ENCODE measurements at places on chromosomes 16 and 17.
A peak's percentile ranks its signal among the peaks of the same experiment; 100 is the strongest.

GRCh38 chr16:58836427-58836826 lies 102.3 kb upstream of the GOT2 start:
- no peak for DNase-seq

- no peak for DNase-seq
Measured at GRCh38 chr16:1278477-1278876, 22.6 kb downstream of the TPSD1 start.

DNA sequence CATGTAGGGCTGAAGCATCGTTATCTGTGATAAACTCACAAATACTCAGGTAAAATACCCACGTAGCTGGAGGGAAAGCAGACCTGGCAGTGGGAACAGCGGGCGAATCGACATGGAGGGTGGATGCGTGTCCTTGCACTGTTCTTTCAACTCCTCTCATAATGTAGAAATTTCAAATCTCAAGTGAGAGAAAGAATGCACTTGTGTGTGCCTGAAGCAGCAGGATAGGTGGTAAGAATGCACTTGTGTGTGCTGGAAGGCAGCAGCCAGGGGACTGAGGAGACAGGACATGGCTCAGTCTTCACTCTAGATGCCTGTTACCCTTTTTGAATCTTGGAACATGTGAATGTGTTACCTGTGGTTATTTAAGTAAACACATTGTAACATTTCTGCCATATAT lies 10.4 kb downstream of the IFT140 start:
- no peak for DNase-seq

DNA sequence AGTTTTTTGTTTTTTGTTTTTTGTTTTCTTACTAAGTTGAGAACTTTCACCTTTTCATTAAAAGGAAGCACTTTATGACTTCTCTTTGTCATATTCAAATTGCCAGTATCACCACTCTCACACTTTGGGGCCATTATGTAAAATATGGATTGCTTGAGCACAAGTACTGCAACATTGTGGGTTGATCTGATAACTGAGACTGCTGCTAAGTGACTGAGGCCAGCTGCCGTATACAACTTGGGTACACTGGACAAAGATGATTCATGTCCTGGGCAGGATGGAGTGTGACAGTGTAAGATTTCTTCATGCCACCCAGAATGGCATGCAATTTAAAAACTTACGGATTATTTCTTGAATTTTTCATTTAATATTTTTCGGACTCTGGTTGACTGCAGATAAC lies 7.8 kb downstream of the TTC19 start:
- no peak for DNase-seq

- DNase-seq: peak; percentile 73
Measured at GRCh38 chr17:81651692-81652091, 4.7 kb downstream of the PDE6G start.

GRCh38 chr17:13541032-13541480 lies 60.7 kb downstream of the HS3ST3A1 start:
- DNase-seq: peak; percentile 97

- no peak for DNase-seq
Measured at GRCh38 chr17:31568539-31568938, 177.1 kb downstream of the RAB11FIP4 start.

DNA sequence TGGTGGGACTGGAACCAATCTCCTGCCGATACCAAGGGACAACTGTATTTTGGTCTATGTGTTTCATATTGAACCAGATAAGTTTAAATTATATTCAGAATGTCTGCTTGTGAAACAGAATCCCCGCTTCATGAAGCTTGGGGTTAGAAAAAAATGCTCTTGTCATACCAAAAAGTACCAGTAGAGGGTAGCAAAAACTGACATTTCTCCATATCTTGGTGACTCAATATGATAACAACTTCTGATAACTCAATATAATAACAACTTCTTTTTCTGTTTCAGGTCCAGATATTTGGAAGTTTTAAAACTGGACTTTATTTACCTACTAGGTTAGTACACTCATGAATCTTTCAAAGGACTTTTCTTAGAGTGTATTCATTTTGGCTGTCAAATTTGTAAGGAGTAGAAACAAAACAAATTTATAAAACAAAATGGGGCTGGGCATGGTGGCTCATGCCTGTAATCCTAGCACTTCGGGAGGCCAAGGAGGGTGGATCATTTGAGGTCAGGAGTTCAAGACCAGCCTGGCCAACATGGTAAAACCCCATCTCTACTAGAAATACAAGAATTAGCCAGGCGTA lies 52.3 kb upstream of the ADCY7 start:
- no peak for DNase-seq

DNA sequence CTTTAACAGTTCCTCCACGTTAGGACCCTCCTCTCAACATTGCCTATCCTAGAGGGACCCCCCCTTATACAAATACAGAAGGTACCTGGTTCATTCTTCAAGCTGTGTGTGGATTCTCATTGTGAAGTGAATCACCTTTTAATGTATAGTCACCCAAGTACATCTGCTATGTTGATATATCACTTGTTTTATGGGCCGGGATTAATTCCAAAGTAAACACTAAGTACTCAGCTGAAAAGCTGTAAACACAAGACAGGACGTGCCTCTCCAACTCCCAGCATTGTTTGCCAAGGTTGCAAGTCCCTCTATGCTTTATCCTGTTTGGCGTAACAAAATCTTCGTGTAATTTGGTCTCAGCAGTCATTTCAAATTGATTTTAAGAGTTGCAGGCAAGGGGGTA lies 123.6 kb downstream of the RBFOX1 start:
- no peak for DNase-seq

Data from GM04503 (cell line).